Body of pancreas (tissue), 4 donors: ENCODE measurements at places on chromosomes 12 and 14.
A peak's percentile ranks its signal among the peaks of the same experiment; 100 is the strongest.

DNA sequence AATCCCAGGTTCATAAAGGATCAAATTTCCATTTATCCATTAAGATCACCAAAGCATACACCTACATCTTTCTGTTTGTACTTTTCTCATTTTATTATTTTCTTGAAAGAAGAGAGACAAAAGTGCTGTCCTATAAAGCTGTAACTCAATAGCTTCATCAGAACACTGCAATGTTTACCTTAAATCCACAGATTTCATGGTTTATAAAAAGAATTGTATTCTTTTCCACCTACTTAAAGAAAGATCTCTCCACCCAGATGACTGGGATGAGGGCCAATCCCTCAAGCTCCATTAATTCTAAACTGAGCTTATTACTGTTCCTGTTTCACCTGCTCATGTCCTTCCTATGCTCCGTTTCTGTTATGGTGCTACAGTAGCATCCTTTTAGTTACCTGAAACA lies 470.6 kb downstream of the BCAT1 start:
- no peaks in the 10 kb centered on the region for H3K36me3 ChIP-seq
- H3K27ac ChIP-seq: no peak overlapping the region
- DNase-seq: no peak
- H3K4me3 ChIP-seq: no peak overlapping the region

- no peak overlapping the region for H3K4me3 ChIP-seq
- H3K36me3 ChIP-seq: no peaks in the 10 kb centered on the region
- DNase-seq: no peak
- H3K4me1 ChIP-seq: no peaks in the 10 kb centered on the region
Observed at GRCh38 chr12:32051511-32052211, 55.0 kb upstream of the BICD1 start.

GRCh38 chr12:65963862-65964240 lies 139.6 kb downstream of the HMGA2 start:
- H3K4me1 ChIP-seq: no peaks in the 10 kb centered on the region
- H3K27ac ChIP-seq: no peak overlapping the region
- DNase-seq: no peak
- H3K4me3 ChIP-seq: no peak overlapping the region

DNA sequence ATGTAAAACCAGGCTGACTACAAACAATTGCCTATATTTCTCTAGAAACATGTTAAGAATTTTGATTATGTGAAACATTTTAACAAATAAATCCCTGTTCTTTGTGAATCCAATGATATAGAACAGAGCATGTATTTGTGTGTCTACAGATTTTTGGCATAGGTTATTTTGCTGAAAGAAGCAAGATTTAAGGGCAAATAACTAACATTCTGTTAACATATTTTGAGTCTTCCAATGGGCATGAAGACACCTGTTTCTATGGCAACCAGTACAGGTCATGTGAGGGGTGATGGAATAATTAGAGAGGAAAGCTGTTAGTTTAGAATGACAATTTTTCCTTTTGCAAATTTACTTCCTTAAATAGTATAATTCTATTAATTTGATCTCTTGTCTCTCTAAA lies 8.8 kb downstream of the ART4 start:
- H3K27me3 ChIP-seq: no peaks in the 10 kb centered on the region
- no peak overlapping the region for H3K4me3 ChIP-seq
- DNase-seq: no peak
- no peak overlapping the region for H3K27ac ChIP-seq

- H3K36me3 ChIP-seq: no peaks in the 10 kb centered on the region
- no peak overlapping the region for H3K4me3 ChIP-seq
- H3K27me3 ChIP-seq: peaks cover 4% of the 10 kb centered on the region
- no peak for DNase-seq
- peaks cover 30% of the 10 kb centered on the region for H3K4me1 ChIP-seq
Observed at GRCh38 chr14:37585101-37585511, 9.9 kb downstream of the FOXA1 start.

DNA sequence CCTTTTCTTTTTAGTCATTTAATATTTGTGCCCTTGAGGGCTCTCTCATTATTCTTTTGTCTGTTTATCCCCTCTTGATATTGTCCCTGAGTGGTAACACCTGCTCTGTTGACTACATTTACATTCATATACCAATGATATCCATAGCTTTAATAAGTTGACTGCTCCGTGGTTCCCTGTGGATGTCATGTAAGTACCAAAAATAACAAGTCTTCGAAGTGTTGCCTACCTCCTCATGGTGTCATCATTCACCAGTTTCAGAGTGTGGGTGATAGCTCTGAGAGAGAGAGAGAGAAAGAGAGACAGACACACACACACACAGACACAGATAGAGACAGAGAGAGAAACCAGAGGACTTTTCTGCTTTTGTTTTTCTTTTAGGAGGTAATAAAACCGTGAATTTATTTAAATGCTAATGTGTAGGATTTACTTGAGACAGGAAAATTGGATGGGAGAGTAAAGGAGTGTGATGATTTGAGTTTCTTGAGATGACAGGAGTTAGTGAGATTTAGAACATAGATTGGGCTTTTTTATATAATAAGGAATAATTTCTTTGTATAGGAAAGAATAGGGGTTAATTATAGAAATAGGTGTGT lies 52.2 kb downstream of the PAPOLA start:
- DNase-seq: no peak
- peaks cover 10% of the 10 kb centered on the region for H3K36me3 ChIP-seq
- H3K27ac ChIP-seq: no peak overlapping the region
- no peaks in the 10 kb centered on the region for H3K4me1 ChIP-seq

GRCh38 chr12:127680516-127680915 lies 586.5 kb upstream of the TMEM132C start:
- no peak overlapping the region for H3K4me3 ChIP-seq
- no peak overlapping the region for H3K27ac ChIP-seq
- DNase-seq: no peak
- no peaks in the 10 kb centered on the region for H3K27me3 ChIP-seq
- H3K4me1 ChIP-seq: no peaks in the 10 kb centered on the region
- H3K36me3 ChIP-seq: no peaks in the 10 kb centered on the region

GRCh38 chr12:14400599-14400998 lies 35.1 kb downstream of the ATF7IP start:
- no peaks in the 10 kb centered on the region for H3K27me3 ChIP-seq
- H3K27ac ChIP-seq: no peak overlapping the region
- peaks cover 36% of the 10 kb centered on the region for H3K4me1 ChIP-seq
- no peak for DNase-seq

- no peak for DNase-seq
- no peaks in the 10 kb centered on the region for H3K4me1 ChIP-seq
- H3K27me3 ChIP-seq: no peaks in the 10 kb centered on the region
- no peak overlapping the region for H3K27ac ChIP-seq
- no peak overlapping the region for H3K4me3 ChIP-seq
Observed at GRCh38 chr12:46174061-46174662, 94.7 kb downstream of the SLC38A1 start.

GRCh38 chr14:20564501-20564997 lies 3.7 kb upstream of the RNASE9 start:
- no peak overlapping the region for H3K4me3 ChIP-seq
- no peaks in the 10 kb centered on the region for H3K36me3 ChIP-seq
- H3K27me3 ChIP-seq: no peaks in the 10 kb centered on the region
- H3K4me1 ChIP-seq: no peaks in the 10 kb centered on the region
- H3K27ac ChIP-seq: no peak overlapping the region

- H3K36me3 ChIP-seq: no peaks in the 10 kb centered on the region
- H3K27me3 ChIP-seq: no peaks in the 10 kb centered on the region
- H3K27ac ChIP-seq: no peak overlapping the region
- DNase-seq: no peak
- no peak overlapping the region for H3K4me3 ChIP-seq
Observed at GRCh38 chr12:44847403-44847802, 28.7 kb downstream of the NELL2 start.

- DNase-seq: no peak
- H3K27me3 ChIP-seq: no peaks in the 10 kb centered on the region
- H3K4me3 ChIP-seq: no peak overlapping the region
Observed at GRCh38 chr12:75842090-75842489, 189.5 kb downstream of the PHLDA1 start.

GRCh38 chr14:62939970-62940369 lies 105.3 kb downstream of the KCNH5 start:
- no peaks in the 10 kb centered on the region for H3K36me3 ChIP-seq
- no peak overlapping the region for H3K4me3 ChIP-seq

- no peak overlapping the region for H3K27ac ChIP-seq
- H3K4me3 ChIP-seq: no peak overlapping the region
- H3K36me3 ChIP-seq: no peaks in the 10 kb centered on the region
Observed at GRCh38 chr12:47770086-47770726, 2.8 kb upstream of the SLC48A1 start.

DNA sequence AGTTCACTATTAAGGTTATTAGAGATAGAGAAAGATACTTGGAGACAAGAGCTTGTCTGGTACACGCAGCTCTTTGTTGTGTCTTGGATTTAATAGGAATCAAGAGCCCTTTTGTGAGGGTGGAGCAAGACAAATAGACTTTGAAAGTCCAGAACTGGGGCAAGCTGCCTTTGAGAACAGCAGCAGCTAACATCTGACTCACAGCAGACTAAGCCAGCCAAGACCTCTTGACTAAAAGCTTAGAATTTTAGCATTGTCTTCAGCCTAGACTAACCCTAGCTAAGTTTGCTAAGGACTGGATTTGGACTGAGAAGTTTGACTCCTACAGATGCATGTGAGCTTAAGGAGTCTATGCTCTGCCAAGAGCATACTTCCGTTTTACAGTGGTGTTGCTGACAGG lies 201.9 kb upstream of the RBM19 start:
- H3K27me3 ChIP-seq: no peaks in the 10 kb centered on the region
- H3K27ac ChIP-seq: no peak overlapping the region
- no peaks in the 10 kb centered on the region for H3K4me1 ChIP-seq
- no peak overlapping the region for H3K4me3 ChIP-seq

- no peaks in the 10 kb centered on the region for H3K27me3 ChIP-seq
- no peak overlapping the region for H3K27ac ChIP-seq
- H3K4me1 ChIP-seq: no peaks in the 10 kb centered on the region
- no peak overlapping the region for H3K4me3 ChIP-seq
Observed at GRCh38 chr14:39731912-39732311, 299.7 kb upstream of the FBXO33 start.

DNA sequence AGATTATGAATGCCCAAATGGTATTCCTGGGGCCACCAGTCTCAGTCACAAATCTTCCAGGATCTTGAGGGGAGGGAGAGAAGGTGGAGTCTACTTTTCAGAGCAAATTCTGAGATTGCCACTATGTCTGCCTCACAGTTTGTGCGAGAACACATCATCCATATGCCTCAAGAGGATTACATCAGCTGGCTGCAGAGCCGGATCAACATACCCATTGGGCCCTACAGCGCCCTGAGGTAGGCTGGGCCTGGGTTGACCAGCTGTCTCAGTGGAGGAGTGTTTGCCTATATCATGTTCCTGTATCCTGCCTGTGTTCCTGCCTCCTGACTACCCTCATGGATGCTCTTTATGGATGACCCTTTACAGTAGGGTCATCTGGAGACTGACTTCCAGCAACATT lies 53.1 kb upstream of the TMEM233 start:
- no peaks in the 10 kb centered on the region for H3K27me3 ChIP-seq
- no peaks in the 10 kb centered on the region for H3K4me1 ChIP-seq
- DNase-seq: no peak
- H3K4me3 ChIP-seq: no peak overlapping the region

- no peak overlapping the region for H3K4me3 ChIP-seq
- no peaks in the 10 kb centered on the region for H3K36me3 ChIP-seq
- no peak for DNase-seq
- H3K4me1 ChIP-seq: peaks cover 9% of the 10 kb centered on the region
- H3K27ac ChIP-seq: no peak overlapping the region
Observed at GRCh38 chr14:53884601-53885000, 72.0 kb downstream of the BMP4 start.

GRCh38 chr14:103495854-103496253 lies 26.8 kb downstream of the CKB start:
- H3K4me1 ChIP-seq: peaks cover 11% of the 10 kb centered on the region
- no peak overlapping the region for H3K27ac ChIP-seq
- H3K36me3 ChIP-seq: peaks cover 20% of the 10 kb centered on the region
- no peaks in the 10 kb centered on the region for H3K27me3 ChIP-seq
- H3K4me3 ChIP-seq: no peak overlapping the region

DNA sequence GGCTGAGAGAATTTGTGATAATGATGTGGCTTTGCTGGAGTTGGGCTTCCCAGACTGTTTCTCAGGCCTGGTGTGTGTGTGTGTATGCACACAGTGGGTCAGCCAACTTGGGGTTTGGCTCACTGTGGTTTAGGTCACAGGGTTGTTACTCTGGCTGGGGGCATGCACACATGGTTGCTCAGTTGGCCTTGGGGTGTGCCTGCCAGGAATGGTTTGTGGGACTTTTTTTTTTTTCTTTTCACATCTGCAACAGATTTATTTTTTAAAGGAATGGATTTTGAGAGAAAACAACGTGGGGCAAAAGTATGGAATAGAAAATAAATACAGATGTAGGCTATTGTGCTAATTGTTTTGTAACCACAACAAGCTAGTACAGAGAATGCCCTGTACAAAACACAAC lies 25.0 kb upstream of the GTF2A1 start:
- no peak for DNase-seq
- no peak overlapping the region for H3K27ac ChIP-seq
- no peak overlapping the region for H3K4me3 ChIP-seq
- H3K4me1 ChIP-seq: no peaks in the 10 kb centered on the region
- H3K27me3 ChIP-seq: no peaks in the 10 kb centered on the region

DNA sequence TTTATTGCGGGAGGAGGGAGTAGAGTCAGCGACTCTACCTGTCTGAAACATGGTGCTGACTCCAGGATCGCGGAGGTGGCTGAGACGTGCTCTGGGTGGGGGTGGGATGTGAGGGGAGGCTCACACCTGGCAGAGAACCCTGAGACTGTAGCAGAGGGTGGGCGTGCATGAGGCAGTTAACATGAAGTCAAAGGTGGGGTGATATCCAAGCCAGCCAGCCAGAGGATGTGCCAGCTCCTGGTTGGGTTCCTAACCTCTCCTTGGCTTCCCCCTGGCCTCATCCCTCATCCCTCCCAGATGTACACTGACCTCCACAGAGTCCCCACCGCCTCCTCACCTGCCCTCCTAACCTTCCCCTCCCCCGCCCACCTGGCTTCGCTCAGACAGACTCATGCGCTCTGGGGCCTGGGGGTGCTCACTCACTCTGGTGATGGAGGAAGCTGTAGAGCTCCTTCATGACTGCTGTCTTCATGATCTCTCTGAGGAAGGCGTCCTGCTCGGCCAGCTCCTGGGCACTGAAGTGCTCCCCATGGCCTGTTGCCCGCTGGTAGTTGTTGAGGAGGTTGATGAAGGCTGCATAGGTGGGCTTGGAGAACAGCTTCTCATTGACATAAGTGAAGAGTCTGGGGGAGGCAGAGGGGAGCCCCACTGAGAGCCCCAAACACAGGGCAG lies 9.3 kb downstream of the ENDOU start:
- no peaks in the 10 kb centered on the region for H3K27me3 ChIP-seq
- no peak for DNase-seq
- no peaks in the 10 kb centered on the region for H3K36me3 ChIP-seq
- H3K4me1 ChIP-seq: peaks cover 27% of the 10 kb centered on the region
- H3K27ac ChIP-seq: no peak overlapping the region
- H3K4me3 ChIP-seq: no peak overlapping the region

- H3K4me1 ChIP-seq: peaks cover 29% of the 10 kb centered on the region
- H3K36me3 ChIP-seq: no peaks in the 10 kb centered on the region
- H3K4me3 ChIP-seq: no peak overlapping the region
- no peak for DNase-seq
- H3K27me3 ChIP-seq: no peaks in the 10 kb centered on the region
- peak overlapping the region; percentile 84 for H3K27ac ChIP-seq
Observed at GRCh38 chr12:104218935-104219334, 3.4 kb downstream of the TXNRD1 start.
